ENCODE measurements at places on chromosomes 5 and 9.
A peak's percentile ranks its signal among the peaks of the same experiment; 100 is the strongest.

GRCh38 chr5:8828596-8829322, 717.1 kb downstream of the SEMA5A start:
- H3K27me3 ChIP-seq = no peaks in the 10 kb centered on the region
- no peak overlapping the region for H3K27ac ChIP-seq
- H3K36me3 ChIP-seq = no peaks in the 10 kb centered on the region

DNA sequence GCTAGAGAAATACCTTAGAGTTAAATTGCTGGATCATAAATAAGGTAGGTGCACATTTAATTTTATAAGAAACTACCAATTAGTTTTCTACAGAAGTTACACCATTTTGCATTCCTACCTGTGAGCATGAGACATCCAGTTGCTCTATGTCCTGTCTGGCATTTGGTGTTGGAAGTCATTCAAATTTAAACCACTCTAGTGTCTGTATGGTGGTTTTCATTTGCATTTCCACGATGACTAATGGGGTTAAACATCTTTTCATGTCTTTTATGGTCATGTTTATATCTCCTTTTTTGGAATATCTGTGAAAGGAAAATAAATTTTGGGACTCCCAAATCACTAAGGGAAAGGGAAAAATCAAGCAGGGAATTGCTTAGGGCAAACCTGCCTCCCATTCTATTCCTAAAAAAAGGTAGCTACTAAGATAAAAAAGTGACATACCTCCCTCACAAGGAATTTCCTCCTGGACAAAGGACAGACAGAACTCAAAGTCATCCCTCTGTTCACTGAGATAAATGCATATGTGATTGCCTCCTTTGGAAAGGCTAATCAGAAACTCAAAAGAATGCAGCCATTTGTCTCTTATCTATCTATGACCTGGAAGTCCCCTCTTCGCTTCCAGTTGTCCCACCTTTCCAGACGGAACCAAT, 31.6 kb upstream of the ADCY2 start:
- no peaks in the 10 kb centered on the region for H3K4me1 ChIP-seq
- H3K4me3 ChIP-seq = no peak overlapping the region
- no peaks in the 10 kb centered on the region for H3K36me3 ChIP-seq
- no peaks in the 10 kb centered on the region for H3K27me3 ChIP-seq

- peak; percentile 30 for DNase-seq
- no peaks in the 10 kb centered on the region for H3K36me3 ChIP-seq
- H3K4me1 ChIP-seq = no peaks in the 10 kb centered on the region
- H3K27ac ChIP-seq = no peak overlapping the region
Measured at GRCh38 chr5:34530637-34531036, 125.5 kb upstream of the RAI14 start.

DNA sequence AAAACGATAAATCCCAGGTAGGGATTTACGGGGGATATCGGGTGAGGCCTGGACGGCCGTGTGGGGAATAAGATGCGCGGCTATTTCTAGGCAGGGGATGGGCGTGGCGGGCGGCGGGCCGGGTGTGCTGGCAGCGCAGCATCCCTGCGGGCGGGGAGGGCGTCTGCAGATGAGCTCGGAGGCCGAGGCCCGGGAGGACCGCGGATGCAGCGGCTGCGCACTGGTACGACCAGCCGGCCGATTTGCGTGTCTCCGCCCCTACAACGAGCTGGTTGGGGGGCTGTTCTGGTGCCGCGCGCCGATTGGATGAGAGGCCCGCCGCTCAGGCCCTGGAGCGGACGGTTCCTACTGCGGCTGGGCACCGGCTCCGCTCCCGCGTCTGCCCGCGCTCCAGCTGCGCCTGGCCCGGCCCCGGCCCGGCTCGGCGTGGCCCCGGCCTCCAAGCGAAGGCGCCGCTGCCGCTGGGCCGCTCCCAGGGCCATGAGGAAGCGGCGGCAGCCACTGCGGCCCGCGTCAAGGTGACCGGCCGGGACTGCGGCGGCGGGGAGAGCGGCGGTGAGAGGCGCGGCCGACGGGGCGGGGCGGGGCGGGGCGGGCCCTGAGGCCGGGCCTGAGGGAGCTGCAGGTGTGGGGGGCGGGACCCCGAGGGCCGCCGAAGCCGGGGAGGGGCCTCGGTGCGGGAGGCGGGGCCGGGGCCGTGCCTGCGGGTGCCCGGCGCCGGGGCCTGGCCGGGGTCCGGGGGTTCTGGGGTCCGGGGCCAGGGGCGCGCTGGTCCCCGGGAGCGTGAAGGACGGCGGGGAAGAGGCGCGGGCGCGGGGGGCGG, at the start of gene RALGPS1:
RALGPS1 (plus strand) TSS at position 325 of the 823 bp plus-strand sequence. CDS start 47,508 bp downstream, outside the sequence.
- H3K27me3 ChIP-seq = no peaks in the 10 kb centered on the region
- H3K27ac ChIP-seq = peak within 1 kb of the TSS; percentile 97
- DNase-seq = peak; percentile 99
- H3K36me3 ChIP-seq = peaks cover 2% of the 10 kb centered on the region

GRCh38 chr9:106478727-106479126, 384.2 kb upstream of the ZNF462 start:
- no peaks in the 10 kb centered on the region for H3K36me3 ChIP-seq
- no peak overlapping the region for H3K4me3 ChIP-seq
- H3K27ac ChIP-seq = no peak overlapping the region
- no peaks in the 10 kb centered on the region for H3K4me1 ChIP-seq

GRCh38 chr9:123778232-123778902, 151.6 kb downstream of the DENND1A start:
- no peaks in the 10 kb centered on the region for H3K27me3 ChIP-seq
- no peaks in the 10 kb centered on the region for H3K4me1 ChIP-seq

DNA sequence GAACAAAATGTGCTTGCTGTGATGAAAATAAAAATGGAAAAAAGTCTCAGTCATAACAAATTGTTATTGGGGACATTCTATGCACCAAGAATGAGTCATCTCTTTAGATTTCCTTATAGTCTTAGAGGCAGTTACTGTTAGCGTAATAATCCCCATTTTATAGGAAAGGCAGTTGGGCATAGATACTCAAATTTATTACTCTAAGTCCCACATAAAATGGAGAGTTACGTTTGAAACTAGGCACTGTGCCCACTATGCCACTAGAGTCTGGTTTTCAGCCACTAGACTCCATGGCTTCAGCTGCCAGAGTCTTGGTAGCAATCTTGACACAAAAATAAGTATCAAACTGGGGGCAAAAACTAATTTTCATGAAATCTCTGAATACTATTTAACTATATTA, 317.9 kb upstream of the MEF2C start:
- H3K4me3 ChIP-seq = no peak overlapping the region
- DNase-seq = no peak
- no peak overlapping the region for H3K27ac ChIP-seq
- no peaks in the 10 kb centered on the region for H3K27me3 ChIP-seq
- H3K36me3 ChIP-seq = no peaks in the 10 kb centered on the region

DNA sequence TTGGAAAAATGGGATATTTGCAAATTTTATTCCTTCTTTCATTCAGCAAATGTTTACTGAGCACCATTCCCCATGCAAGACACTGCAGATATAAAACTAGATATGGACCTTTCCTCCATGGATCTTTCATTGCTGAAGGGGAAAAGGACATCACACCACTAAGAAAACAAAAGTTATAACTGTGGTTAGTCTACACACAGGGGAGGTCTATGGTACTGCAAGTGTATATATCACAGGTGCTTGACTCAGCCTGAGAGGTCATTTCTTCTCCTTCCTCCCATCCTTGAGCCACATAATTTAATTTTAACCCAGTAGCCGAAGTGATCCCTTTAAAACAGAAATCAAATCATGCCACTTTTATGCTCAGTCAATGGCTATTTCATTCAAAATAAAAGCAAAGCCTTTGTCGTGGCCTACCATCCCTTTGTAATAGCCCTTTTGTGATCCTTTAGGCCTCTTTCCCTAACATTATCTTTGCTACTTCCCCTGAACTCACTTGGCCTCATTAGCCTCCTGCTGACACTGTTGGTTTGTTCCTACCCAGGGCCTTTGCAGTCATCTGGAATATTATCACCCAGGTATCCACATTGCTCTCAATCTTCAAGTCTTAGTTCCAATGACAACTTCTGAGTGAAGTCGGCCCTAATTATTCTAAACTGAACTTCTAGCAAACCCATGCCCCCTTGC, 213.2 kb downstream of the GABRB2 start:
- no peak for DNase-seq
- H3K4me3 ChIP-seq = no peak overlapping the region
- H3K27ac ChIP-seq = no peak overlapping the region
- no peaks in the 10 kb centered on the region for H3K4me1 ChIP-seq
- no peaks in the 10 kb centered on the region for H3K27me3 ChIP-seq

DNA sequence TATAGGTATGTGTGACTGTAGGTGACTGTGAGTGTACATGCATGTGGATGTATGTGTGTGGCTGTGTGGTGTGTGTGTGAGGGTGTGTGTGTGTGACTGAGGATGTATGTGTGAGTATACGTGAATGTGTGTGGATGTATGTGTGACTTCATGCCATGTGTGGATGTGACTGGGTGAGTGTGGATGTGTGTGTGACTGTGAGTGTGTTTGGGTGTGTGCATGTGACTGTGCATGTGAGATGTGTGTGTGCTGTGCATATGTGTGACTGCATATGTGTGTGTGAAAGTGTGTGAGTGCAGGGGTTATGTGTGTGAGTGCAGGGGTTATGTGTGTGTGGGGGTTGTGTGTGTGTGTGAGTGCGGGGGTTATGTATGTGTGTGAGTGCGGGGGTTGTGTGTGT, 42.3 kb downstream of the RXRA start:
- H3K36me3 ChIP-seq = no peaks in the 10 kb centered on the region
- H3K27me3 ChIP-seq = no peaks in the 10 kb centered on the region
- no peak overlapping the region for H3K4me3 ChIP-seq
- peak overlapping the region; percentile 99 for H3K27ac ChIP-seq
- DNase-seq = no peak

- no peak overlapping the region for H3K4me3 ChIP-seq
- no peaks in the 10 kb centered on the region for H3K36me3 ChIP-seq
- no peak for DNase-seq
- H3K27me3 ChIP-seq = no peaks in the 10 kb centered on the region
Measured at GRCh38 chr9:26502311-26502710, 390.3 kb downstream of the CAAP1 start.

DNA sequence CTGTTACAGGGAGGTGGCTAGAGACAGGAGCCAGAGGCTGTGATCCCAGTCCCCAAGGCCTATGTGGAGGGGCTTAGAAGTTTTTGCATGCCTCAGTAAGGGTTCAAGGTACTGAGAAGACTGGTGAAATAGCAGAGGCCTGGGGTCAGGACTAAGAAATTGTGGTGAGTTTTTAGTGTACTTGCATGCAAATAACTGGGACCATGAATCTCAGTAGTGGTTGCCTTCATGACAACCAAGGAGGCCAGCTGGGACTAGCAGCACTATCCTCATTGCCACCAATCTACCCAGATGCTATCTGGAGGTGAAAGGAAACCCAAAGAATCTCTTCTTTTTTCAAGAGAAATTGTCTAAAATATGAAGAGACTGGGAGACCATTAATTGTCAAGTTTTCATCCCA, 395.1 kb downstream of the CETN3 start:
- DNase-seq = no peak
- H3K4me1 ChIP-seq = no peaks in the 10 kb centered on the region
- no peaks in the 10 kb centered on the region for H3K27me3 ChIP-seq

DNA sequence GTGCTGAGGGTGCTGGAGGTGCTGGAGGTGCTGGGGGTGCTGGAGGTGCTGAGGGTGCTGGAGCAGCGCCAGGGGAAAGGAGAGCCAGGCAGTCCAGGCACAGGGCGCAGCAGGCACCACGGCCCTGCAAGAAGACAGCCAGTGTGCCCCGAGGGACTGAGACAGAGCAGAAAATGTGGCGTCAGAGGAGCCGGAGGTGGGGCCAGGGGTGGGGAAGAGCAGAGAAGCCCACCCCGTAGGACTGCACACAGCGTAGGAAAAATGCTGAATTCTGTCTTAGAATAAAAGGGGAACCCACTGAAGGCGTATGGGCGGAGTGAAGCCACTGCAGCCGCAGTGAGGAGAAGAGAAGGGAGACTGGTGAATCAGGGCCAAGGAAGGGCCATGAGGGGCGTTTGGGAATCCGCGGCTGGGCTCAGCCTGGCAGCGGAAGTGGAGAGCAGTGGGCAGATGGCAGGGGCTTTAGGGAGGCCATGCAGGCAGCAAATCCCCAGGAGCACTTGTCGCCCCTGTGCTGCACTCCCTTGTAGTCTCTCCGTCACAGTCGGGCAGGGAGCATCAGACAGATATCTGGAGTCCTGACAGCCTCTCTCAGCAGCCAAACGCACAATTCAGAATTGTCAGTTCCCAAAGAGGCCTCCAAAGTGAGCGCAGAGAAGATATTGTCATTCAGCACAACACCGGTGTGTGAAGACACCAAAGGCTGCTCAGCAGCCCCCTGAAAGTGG, 35.9 kb upstream of the LECT2 start:
- no peak overlapping the region for H3K4me3 ChIP-seq
- no peaks in the 10 kb centered on the region for H3K4me1 ChIP-seq
- no peaks in the 10 kb centered on the region for H3K27me3 ChIP-seq

DNA sequence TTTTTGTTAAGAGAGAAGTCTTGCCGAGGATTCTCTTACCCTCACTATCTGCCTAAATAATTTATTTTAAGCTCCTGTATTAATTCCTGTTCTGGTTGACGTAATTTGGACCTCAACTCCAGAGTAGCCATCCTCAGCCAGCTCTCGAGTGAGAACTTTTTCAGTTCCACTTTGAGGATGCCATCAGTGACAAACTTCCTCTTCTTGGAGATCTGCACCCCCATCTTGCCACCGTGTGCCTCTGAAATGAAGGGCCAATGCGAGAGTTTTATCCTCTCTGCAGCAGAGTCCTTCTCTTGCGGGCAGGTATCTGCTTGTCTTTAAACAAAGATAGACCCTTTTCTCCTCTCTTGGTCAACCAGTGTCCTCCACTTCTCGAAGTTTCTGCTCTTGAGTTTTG, 19.5 kb upstream of the TMEM174 start:
- no peaks in the 10 kb centered on the region for H3K36me3 ChIP-seq
- peaks cover 3% of the 10 kb centered on the region for H3K4me1 ChIP-seq
- no peak for DNase-seq
- no peaks in the 10 kb centered on the region for H3K27me3 ChIP-seq

GRCh38 chr9:22143799-22144625, 134.9 kb upstream of the CDKN2B start:
- H3K36me3 ChIP-seq = no peaks in the 10 kb centered on the region
- H3K27ac ChIP-seq = no peak overlapping the region
- no peak overlapping the region for H3K4me3 ChIP-seq
- DNase-seq = no peak
- H3K4me1 ChIP-seq = peaks cover 9% of the 10 kb centered on the region
